ENCODE measurements at places on chromosomes 6 and 20.

GRCh38 chr6:165835410-165835851 is 172.4 kb upstream of the PDE10A start:
- DNase-seq: no peak

GRCh38 chr6:101114703-101115102 is 233.6 kb upstream of the ASCC3 start:
- DNase-seq: no peak

- DNase-seq: no peak
Observed at GRCh38 chr6:125533710-125534397, 215.6 kb upstream of the HEY2 start.

GRCh38 chr20:41453010-41453950 is 86.7 kb upstream of the EMILIN3 start:
- no peak for DNase-seq

DNA sequence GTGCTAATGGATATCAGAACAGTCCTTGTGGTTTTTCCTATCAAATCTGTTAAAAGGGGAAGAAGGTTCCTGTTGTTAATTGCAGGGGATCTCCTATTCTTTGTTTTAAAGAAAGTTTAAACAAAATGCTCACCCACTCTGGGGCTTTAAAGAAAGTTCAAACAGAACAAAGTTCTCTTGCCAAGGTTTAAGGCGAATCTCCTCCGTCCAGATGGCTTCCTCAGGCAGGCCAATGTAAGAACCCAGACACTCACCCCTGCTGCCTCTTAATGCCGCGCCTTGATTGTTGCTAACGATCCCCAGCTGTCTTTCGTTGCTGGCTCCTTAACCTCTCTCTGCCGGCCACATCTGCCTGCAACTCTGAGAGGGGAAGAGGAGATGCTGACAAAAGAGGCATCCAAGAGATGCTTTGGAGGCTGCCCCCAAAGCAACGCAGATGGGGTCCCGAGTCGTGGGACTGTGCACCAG is 235.0 kb upstream of the PRDM1 start:
- no peak for DNase-seq

DNA sequence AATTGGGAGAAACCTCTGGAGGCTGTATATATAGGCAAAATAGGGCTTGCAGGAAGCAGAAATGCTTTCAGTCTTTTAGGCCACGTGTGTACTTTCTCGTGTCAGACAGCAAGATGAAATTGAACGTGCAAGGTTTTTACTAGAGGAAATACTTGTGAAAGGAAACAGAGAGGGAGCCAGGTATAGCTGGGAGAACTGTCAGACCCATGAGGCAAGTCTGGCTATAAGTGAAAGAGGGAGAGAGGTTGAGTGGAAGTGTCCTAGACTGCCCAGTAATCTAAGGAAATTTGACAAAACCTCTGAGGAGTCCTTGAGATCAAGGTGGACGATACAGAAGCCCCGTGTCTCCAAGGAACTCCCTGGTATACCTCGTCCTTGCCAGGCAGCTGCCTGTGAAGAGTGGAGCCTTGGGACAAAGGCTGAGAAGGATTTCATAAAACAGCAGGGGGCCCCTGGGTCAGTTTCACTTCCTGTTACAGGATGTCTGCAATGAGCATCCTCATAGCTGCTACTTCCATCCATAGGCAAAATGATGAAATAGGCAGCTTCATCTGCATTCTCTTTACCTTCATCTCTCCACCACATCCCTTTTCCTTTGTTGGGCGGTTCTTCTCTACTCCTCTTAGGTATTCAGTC is 114.4 kb upstream of the MAP3K7 start:
- no peak for DNase-seq

DNA sequence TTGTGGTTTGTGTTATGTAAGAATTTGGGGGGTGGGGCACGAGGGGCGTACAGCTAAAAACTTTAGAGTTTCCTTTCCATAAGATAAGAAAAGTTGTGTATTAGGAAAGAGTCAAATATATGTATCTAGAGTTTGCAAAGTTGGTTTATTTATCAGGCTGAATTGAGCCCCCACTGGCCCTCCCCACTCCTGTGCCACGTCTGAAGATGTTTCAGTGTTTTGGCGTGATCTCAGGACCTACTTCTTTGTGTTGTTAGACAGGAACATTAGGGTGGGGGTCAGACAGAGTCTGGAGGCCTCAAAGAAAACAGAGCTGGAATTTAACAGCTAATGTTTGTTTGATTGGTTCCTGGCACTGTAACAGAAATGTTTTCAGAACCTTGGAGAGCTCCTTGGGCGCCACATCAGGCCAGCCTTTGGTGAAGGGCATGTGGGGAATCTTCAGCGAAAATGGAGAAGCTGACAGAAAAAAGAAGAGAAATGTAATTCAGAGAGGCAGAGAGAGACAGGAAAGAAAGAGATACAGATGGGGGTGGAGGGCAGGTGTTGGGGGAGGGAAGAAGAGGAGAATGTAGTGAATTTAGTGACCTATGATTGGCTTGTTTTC is 674 bp downstream of the NRSN1 start:
- peak; percentile 83 for DNase-seq

DNA sequence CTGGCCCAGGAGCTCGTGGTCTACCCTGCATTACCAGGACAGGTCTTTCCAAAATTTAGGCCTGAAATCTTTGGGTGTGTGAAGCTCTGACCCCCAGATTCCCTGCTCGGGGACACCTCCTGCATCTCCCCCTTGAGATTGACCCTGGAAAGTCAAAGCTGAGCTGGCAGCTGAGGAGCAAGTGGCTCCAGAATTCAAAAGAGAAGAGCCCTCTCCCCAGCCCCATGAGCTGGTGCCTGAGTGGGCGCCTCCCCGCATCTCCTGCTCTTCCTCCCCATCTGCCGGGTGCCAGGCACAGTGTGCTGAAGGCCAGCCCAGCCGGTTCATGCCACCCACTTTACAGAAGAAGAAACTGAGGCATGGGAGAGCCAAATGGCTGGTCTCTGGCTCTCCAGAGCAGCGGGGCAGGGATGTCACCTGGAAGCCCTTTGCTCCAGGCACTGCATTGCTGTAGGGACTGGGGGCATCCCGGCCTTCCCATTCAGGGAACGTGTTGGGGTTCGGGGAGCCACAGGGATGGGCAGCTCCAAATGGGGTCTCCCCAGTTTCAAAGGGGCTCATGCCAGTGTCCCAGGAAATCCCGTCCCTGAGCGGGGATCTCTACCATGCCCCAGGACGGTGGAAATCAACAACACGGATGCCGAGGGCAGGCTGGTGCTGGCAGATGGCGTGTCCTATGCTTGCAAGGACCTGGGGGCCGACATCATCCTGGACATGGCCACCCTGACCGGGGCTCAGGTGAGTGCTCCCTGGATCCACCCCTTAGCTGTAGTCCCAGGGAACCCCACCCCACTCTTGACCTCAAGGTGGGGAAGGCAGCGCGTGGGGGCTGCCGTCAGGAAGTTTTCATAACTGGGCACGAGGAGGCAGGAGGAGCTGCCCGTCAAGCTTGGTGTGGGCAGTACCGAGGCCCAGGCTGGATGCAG is 20.5 kb downstream of the NPEPL1 start:
- DNase-seq: no peak

DNA sequence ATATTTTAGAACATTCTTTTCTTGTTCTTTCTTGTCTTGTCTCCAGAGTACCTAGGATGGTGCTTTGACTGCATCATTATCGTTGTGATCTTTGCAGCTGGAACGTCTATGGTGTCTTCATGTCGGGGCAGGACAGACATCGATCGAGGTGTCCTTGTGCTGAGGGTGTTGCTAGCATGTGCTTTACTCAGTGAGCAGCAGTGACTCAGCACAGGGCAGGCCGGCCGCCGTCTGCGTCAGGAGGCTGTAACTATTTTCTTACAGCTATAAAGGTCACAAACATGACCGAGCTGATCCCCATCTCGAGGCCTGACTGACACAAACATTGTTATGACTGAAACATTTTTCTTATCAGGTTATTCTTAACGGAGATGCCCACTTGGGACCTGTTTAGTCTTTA is 14.9 kb upstream of the CTCFL start:
- DNase-seq: no peak

GRCh38 chr6:82129797-82130196 is 117.7 kb downstream of the IBTK start:
- DNase-seq: no peak

- DNase-seq: peak; percentile 14
Observed at GRCh38 chr6:149567945-149568585, 1.9 kb downstream of the GINM1 start.

- DNase-seq: peak; percentile 75
Observed at GRCh38 chr20:47143657-47144056, 212.8 kb downstream of the ZMYND8 start.

- no peak for DNase-seq
Observed at GRCh38 chr6:86152546-86152945, 509.9 kb upstream of the SYNCRIP start.

DNA sequence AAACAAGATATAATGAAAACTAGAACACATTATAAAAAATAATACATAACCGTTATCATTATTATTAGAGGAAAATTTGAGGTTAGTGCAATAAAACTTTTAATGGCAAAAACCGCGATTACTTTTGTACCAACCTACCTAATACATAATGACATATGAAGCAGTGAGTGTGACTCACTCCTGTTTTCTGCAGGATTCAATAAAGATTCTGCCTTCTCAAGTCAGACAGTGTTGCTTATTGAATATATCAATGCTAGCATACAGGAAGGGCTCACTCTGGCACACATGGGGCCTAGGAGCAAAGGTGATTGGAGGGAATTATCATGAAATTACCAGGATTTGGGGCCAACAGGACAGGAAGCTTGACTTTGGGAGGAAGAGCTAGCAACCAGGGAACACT is 230.8 kb upstream of the CEP162 start:
- no peak for DNase-seq

- DNase-seq: no peak
Observed at GRCh38 chr6:132820629-132821381, 6.4 kb downstream of the RPS12 start.

GRCh38 chr20:10696650-10697049 is 22.9 kb upstream of the JAG1 start:
- DNase-seq: peak; percentile 24

DNA sequence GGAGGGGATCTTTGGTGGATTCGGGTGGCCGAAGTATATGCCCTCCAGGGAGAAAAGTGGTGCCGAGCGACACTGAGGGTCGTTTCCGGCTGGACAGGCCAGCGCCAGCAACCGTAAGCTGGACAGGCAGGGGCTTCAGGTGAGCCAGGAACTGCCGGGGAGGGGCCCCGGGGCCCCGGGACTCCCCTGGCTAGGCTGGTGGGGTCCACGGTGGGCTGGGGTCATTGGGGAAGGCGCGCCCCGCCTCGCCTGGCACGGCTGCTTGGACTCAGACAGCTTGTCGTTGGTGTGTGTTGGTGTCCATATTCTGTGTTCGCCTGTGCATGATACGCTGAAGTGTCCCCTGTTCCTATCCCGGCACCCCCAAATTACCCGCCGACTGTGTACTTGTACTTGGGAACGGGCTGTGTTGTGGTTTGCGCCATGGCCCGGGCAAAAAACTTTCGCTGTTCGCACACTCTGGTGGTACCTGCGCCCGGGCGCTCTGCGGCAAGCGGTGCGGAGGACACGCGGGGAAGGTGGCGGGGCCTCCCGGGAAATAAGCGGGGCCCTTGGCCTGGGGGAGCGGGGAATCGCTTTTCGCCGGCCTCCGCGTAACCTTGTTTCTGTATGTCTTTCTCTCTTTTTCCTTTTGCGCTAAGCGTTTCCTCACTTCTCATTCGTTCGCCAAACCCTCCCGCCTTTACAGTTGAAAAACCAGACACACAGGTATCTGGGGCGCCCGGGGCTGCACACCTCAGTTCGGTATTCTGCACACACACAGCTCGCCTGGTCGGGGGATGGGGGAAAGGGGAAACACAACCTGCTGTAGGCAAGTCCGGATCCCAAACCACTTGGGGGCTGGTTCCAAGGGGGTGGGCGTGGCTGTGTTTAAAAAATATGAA is 3.2 kb downstream of the GNAS start:
- DNase-seq: no peak

DNA sequence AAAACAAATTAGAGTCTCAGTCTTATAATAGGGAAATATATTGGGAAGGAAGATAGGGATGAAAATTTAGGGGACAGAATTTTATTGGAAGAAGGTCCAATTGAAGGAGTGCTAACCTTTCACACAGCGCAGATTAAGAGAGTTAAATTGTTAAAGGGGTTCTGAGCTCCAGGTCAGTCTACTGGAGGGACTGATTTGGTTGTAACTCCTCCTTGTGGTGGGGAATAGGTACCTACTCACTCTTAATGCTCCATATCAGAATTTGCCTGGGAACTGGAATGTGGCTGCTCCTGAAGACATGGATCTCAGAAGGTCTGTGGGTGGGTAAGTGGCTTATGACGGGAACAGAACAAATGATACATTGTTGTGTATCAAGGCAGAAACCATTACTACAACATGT is 143.5 kb downstream of the FLRT3 start:
- DNase-seq: no peak

DNA sequence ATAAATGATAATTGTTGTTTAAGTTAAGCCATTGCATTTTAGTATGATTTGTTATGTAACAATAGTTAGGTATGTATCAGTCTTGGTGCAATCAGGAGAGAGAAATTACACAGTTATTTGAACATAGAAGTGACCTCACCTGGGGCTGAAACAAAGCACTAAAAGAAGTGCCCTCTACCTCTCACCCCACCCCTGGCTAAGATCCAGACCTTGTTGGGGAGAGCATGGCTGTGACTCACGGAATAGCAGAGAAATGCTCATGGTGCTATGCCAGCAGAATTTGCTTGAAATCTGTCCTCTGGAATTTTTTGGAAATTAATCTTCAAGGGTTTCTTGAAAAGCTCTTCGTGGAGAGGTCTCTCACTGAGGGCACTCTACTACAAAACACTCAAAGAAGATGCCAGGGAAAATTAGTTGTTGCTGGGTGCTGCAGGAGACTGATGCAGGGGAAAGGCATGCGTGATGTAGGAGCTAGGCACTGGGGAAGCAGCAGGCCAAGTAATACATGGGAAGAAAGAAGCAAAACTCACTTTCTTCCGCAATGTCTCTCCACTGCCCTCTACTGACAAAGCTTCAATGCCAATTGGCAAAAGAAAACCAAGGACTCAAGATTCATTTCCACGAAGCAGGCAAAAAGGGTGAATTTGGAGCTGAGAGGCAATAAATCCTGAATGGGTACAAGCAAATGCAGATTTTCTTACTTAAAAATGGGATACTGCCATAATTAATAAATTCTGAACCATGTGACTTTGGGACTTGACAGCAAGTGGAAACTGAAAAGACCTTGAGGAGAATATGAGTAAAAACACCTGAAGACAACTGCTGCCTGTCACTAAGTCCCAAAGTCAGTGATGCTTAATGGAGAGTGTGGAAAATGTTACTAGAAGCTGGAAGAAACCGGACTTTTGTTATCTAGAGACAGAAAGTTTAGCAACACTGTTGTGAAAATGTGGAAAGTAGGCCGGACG is 136.3 kb upstream of the ZNF184 start:
- DNase-seq: peak; percentile 59

GRCh38 chr6:136251394-136251793 is 1.3 kb upstream of the MTFR2 start:
- no peak for DNase-seq

GRCh38 chr6:75431379-75431778 is 62.2 kb downstream of the FILIP1 start:
- no peak for DNase-seq
